A549 treated with GW870086 at 1 μM for 4 hours (cell line): ENCODE measurements at places on chromosomes 12 and 14. TPM values are rescaled to one million over a fixed set of nuclear protein-coding genes. Genes with fewer than 3 reads are reported as not detected.

Gene RPS6KL1
- 0.27 to 0.80 TPM (median 0.49 TPM) in 5 replicates for total RNA-seq

Gene BICDL1
- total RNA-seq = 2.5 to 4.7 TPM (median 4.4 TPM) in 5 replicates

Gene IRAK3
- total RNA-seq = 0.64 to 1.1 TPM (median 0.96 TPM) in 5 replicates

Gene WASHC3
- total RNA-seq = 30.5 to 33.5 TPM (median 31.3 TPM) in 5 replicates

Gene SIX6
- not detected in 5 replicates for total RNA-seq

Gene SRSF9
- total RNA-seq = 175 to 219 TPM (median 212 TPM) in 5 replicates

Gene PRICKLE1
- total RNA-seq = 0.65 to 0.91 TPM (median 0.69 TPM) in 5 replicates
